ENCODE measurements at places on chromosomes 16 and 17.

DNA sequence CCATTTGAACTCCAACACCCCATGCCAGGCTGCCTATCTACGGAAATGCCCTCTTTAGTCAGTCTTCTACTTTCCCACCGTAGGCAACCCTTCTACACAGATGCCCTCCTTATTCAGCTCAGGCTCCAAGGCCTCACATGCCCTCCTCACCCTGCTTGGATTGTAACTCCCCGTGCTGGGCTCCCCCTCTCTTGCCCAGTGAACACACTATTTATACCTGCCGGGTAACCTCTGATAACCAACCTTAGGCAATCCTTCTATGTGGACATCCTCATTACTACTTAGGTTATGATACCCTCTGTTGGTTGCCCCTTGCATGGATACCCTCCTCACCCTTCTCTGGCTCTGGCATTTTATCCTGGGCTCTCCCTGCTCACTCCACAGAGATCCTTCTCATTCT is 50.3 kb downstream of the NFAT5 start:
- no peak for DNase-seq

GRCh38 chr17:44522883-44523671 is 19.9 kb upstream of the GPATCH8 start:
- no peak for DNase-seq

- no peak for DNase-seq
Measured at GRCh38 chr16:35730251-35730650, 2270.8 kb downstream of the TP53TG3F start.

- no peak for DNase-seq
Measured at GRCh38 chr17:21388944-21389343, 12.8 kb downstream of the KCNJ12 start.

GRCh38 chr16:54173490-54173889 is 113.1 kb downstream of the IRX3 start:
- no peak for DNase-seq

DNA sequence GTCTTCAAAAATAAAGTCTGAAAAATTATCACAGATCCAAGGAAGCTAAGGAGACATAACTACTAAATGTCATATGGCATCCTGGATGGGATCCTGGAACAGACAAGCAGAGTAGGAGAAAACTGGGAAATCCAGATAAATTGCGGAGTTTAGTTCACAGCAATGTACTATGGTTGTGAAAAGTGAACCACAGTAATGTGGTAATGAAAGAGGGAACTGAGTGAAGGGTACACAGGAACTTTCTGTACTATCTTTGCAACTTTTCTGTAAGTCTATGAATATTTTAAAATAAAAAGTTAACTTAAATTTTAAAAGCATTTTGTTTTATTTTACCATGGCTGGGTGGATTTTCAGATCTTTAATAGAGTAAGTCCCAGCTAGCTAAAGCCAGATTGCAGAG is 16.3 kb downstream of the SLFN12L start:
- no peak for DNase-seq

DNA sequence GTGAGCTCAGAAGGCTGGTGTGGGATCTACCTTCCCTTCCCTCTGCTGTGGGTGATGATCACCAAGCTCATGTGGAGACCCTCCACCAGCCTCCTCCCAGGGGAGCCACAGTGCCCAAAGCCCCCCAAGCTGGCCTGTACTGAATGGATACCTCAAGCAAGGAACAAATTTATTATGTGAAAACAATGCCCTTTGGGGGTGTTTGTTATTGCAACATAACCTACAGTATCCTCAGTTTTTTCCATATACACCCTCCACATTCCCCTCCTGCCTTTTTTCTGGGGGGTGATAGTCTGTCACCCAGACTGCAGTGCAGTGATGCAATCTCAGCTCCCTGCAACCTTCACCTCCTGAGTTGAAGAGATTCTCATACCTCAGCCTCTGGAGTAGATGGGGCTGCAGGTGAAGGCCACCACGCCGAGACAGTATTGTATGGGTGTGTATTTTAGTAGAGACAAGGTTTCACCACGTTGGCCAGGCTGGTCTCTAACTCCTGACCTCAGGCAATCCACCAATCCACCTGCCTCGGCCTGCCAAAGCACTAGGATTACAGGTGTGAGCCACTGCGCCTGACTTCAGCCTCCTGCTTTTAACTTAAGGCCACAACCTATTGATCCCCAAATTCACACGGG is 215.9 kb downstream of the CPPED1 start:
- DNase-seq, result no peak

Measured in esophagus squamous epithelium (tissue), 5 donors.